ENCODE measurements at places on chromosomes 3 and 15.

DNA sequence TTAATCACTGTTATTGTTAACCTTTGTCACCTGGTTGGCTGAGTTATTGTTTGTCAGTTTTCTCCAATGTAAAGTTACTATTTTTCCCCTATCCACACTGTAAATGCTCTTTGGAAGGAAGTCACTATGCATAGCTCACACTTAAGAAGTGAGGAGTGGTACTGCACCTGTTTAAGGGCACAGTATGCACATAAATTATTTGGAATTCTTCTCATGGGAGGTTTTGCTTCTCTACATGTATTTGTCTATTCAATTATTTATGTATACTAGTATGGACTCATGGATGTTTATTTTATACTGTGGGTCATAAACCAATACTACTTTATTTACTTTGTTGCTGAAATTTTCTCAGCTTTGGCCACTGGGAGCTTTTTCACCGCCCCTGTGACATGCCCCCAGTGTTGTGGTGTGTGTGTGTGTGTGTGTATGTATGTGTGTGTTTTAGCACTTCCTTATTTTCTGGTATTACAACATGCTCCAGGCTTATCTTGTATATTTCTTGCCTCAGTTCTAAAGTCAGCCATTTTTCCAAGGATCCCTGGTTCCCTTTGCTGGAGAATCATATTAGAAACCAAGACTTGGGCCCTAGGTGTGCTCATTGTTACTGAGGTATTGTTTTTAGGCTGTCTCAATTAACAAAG, 290.5 kb downstream of the KBTBD8 start:
- DNase-seq = no peak

GRCh38 chr3:18791182-18791581, 357.1 kb upstream of the KCNH8 start:
- DNase-seq = no peak

GRCh38 chr15:33844597-33844996, 123.7 kb upstream of the CHRM5 start:
- DNase-seq = no peak

GRCh38 chr3:89256395-89256794, 149.0 kb downstream of the EPHA3 start:
- DNase-seq = no peak

DNA sequence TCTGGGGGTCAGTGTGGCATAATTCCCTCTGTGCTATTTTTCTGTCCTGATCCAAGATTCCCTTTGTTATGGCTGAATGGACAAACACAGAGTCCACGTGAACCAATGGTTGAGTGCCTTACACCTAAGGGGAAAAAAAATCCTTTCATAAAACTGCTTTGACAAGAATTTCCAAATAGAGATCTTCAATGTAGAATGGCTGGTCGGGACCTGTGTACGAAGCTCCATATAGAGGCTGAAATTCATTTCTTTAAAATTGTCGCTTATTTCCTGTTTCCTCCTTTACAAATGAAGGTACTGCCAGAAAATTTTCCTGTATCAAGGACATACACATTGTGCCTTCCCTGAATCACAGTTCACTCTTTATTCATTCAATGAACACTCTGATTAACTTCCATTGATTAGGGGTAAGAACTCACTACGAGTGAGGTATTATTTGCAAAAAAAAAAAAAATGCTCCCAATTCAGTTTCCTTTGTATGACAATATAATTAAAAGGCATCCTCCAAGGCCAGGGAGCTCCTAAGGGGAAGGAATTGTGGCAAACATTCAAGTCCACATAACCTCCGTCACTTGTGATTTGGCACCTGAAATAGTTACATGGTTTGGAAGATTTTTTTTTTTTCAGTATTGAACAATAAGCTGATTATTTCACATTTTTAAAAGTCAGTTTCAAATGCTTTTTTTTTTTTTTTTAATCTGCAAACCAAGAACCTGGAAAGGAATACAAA, 293.8 kb downstream of the MEX3B start:
- no peak for DNase-seq

GRCh38 chr3:127764301-127764700, 58.0 kb downstream of the MGLL start:
- DNase-seq = no peak

- DNase-seq = no peak
Measured at GRCh38 chr3:160661660-160662059, 15.3 kb upstream of the ARL14 start.

DNA sequence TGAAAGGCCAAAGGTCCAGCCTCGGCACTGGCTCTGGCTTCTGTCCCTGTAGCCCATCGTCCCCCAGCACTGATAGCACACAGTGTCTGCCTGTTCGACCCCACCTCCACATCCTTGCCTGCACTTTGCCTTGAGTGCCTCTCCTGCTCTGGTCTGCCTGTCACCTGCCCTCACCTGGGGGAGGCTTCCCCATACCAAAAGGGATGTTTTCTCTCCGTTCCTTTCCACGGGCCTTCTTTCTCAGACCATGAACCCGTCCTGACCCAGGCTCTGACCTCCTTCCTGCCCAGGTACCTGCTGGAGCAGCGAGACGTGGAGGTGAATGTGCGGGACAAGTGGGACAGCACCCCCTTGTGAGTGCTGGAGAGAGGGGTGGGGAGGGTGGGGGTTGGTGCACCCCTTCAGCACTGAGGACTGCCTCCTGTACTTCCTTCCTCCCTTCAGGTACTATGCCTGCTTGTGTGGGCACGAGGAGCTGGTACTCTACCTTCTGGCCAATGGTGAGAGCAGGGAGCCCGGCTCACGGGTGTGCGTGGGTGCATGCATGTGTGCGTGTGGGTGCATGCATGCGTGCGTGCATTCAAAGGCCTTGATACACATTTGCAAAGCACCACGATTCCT, 1.5 kb downstream of the ABTB1 start:
- no peak for DNase-seq

DNA sequence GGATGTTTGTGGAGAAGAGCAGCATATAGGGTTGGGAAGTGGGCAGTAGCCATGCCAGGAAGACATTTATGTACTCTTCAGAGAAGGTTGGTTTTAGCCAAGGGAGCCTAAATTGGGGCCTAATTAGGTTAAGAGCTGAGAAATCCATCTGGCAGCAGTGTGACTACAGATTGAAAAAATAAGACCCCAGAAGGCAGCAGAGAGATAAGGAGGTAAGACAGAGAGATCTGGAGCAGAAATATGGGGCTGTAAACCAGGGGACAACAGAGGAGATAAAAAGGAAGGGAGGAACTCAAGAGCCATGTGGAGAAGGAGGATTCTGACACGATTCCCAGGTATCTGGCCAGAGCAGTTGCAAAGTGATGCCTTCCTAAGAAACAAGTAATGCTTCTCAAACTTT, 23.3 kb downstream of the LYSMD2 start:
- no peak for DNase-seq

GRCh38 chr3:106215047-106215446, 346.2 kb upstream of the CBLB start:
- DNase-seq = no peak

DNA sequence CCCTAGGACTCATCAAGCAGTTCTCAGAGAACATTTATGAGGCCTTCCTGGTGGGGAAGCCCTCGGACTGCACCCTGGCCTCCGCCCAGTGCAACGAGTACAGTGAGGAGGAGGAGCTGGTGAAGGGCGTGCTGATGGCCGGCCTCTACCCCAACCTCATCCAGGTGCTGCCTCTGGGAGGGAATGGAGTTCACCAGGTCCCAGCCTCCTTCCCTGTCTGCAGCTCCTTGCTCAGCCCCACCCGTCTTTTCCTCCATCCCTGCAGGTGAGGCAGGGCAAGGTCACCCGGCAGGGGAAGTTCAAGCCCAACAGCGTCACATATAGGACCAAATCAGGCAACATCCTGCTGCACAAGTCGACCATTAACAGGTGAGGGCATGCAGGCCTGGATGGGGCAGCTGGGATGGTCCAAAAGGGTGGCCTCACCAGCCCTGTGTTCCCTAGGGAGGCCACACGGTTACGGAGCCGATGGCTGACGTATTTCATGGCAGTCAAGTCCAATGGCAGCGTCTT, 46.3 kb downstream of the DHX30 start:
- no peak for DNase-seq

- no peak for DNase-seq
Measured at GRCh38 chr3:188827576-188827975, 344.2 kb upstream of the TPRG1 start.

DNA sequence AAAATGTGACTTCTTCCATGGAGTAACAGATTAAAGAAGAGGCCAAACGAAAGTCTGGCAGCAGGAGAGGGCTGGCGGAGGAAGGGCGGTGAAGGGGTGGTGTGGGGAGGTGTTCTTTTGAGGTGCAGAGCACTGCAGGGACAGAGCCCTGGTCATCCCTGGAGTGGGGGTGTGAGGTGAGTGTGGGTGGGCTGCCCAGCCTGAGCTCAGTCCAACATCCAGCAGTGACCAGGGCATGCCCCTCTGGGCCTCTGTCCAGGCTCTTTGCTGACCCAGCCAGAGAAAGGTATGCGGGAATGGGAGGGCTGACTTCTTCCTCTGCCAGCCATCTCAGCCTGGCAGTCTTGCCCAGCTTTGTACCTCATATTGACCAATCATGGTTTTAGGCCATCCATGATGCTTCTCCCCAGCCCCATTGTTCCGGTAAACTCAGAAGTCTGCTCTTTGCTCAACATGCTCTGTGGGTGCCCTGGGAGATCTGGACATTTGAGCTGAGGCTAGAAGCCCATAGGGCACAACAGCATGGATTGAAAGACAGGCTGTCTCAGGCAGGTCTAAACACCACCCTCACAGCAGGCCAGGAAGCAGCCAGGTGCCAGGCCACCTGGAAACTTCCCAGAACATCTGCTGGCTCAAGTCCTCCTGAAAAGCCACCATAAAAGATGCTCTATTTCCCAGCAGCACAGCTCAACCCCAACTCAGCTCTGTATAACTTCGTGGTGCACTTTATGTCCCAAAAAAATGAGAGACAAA, 25.9 kb upstream of the CXCR6 start:
- DNase-seq = no peak

GRCh38 chr3:162421721-162422120, 925.1 kb downstream of the OTOL1 start:
- no peak for DNase-seq

DNA sequence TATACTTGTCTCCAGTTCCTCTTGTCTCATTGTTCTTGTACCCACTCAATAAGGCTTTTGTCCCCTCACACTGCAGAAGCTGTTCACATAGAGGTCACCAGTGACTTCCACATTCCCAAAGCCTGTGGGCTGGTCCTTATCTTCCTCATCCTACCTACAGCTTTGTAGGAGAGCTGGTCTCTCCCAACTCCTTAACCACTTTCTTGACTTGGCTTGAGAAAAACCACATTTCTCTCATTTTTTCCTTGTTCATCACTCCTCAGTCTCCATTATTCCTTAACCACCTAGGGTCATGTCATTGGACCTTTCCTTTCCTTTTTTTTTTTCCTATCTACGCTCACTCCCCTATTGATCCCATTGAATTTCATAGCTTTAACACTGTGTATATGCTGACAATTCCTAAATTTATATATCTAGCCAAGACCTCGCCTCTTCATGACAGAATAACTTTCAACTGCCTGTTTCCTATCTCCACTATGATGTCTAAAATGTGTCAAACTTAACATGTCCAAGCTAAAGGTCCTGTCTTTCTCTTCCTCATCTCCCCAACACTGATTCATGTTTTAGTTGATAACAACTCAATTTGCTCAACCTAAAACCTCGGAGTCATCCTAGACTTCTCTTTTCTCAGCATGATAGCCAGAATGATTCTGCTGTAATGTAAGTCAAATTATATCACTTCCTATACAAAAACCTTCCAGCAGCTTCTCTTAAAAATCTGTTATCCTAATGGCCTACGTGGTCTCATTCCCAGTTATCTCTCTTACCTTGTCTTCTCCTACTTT, 49.5 kb downstream of the CEP63 start:
- no peak for DNase-seq

- DNase-seq = no peak
Measured at GRCh38 chr3:176919836-176920765, 277.2 kb downstream of the TBL1XR1 start.

DNA sequence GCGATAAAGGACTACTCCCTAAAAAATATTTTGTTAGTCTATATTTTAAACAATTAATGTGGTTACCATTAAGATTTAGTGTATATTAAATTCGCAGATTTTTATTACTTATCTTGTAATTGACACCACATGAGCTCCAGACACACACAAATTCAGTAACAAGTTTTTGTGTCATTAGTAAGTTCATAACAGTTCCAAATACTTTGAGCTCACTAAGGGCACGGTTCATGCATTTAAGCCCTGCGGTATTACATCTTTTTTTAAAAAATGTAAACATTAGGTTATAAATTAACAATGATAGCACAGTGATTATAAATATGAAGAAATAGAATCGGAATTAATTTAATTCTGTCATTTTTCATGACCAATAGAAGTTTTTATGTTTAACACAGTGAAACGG, 317.3 kb downstream of the ZNF385D start:
- DNase-seq = no peak

DNA sequence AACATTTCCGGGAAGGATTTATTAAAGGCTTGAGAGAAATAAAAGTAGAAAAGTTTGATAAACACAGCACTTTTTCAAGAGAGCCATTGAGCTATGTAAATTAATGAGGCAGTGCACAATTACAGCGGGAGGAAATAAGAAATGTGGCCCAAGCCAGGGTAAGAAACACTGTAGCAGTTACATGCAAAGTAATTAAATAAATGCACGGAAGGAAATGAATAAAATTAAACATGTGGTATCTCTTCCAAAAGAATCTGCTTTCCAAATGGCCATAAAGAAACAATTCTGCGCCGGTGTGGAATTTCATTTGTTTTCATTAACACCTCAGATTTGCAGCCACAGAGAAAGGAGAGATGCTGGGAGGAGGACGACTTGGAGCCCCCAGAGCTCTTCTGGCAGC, 35.3 kb downstream of the ZPLD1 start:
- no peak for DNase-seq

GRCh38 chr3:50205413-50206276, 574 bp downstream of the SLC38A3 start:
- DNase-seq = no peak

GRCh38 chr3:129602309-129602708, 4.2 kb downstream of the PLXND1 start:
- DNase-seq = no peak

DNA sequence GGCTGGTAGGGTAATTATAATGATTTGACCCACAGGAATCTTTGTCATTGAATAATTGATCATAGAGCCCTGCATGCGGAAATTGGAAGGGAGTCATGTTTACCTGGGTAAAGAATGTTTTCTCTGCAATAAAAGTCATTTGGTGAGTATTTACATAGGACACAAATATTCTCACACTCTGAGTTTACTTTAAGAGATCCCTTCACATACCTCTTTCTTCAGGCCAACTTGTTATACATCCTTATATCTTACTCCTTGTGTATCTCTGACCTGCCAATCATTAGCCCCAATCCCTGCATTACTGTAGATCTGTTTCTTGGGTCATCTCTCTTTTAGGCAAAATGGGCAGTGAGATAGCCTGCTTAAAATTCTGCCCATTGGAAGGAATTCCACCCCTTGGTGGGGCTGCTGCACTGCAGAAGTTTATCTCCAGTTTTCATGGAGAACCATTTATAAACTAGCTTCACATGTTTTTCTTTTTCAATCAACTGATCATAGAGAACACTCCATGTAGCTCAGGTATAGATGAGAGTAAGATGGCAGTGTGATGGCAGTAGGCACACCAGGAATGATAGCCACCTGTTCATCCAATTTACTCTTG, 46.2 kb downstream of the ILDR1 start:
- no peak for DNase-seq
